ENCODE measurements at places on chromosomes 3 and 15.

GRCh38 chr15:90994059-90994416, 297 bp downstream of the PRC1 start:
- DNase-seq, result peak; percentile 25

DNA sequence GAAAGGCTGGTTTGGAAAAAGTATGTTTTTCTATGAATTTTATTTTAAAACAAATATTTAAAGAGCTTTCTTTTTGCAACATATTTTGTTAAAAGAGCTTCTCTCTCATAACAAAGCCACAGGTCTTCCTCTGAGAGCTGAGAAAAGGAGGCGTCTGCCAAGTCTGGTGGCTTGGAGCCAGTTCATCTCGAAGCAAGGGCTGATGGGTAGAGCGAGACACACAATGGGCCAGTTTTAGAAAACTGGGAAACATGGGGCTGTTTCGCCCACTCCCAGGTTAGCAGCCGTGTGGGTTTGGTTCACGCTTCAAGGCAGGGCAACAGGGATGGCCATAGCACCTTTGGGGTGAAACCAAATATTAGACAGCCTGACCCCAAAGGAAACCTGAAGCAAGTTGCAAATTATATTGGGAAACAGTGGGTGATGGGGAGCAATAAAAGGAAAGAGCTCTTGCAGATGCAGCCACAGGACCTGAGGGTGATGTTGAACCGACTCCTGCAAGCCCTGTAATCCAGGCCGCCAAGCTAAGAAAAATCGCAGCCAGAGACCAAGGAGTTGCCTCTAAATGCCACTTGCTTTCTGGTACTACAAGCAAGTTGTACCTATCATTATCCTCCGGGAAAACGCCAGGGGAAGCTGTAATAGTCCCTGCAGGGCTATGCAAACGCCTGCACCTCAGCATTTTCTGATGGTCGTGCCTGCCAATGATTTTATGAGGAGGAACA, 88.4 kb upstream of the GALNT15 start:
- DNase-seq, result no peak

DNA sequence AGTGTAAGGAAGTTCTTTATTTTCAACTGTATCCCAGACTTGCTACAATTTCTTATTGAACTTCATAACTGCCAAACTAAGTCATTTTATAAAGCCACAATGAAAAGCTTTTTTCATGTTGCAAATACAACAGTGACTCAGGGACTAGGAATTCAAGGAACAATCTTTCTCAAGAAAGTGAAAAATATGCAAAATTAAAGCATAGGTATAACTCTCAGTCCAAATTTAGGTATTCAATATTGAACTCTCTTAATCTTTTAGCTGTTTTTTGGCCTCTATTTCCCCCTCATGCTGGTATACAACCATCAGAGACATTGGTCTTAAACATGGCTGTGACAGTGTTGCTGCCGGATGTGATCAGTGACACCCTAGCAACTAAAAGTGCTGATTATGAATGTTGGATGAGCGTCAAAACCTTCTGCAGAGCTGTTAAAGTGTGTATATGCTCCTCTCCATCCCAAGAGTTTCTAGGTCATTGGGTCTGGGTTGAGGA, 476.9 kb downstream of the ZNF385D start:
- DNase-seq, result no peak

DNA sequence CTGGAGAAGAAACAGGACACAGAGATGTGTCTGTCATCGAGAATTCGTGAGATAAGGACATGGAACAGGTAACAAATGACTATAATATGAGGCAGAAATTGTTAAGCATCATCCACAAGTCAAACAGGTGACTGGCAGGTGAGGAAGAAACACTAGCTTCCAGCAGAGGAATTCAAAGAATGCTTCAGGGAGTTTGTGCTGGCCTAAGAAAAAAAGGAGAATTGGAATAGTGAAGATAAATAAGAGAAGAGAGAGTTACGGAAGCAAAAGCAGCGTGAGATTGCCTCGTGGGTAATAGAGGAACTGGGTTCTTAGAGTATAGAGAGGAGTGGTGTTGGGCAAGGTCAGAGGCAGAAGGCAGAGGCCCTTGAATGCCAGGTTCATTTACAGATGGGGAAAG, 22.9 kb upstream of the FGF12 start:
- no peak for DNase-seq
